Coronary artery (tissue), 2 donors: ENCODE measurements at places on chromosomes 7 and 10.

GRCh38 chr7:132577206-132578049 lies 1.2 kb upstream of the PLXNA4 start:
- no peak for DNase-seq

GRCh38 chr10:614790-615582 lies 74.5 kb downstream of the DIP2C start:
- no peak for DNase-seq

- no peak for DNase-seq
Observed at GRCh38 chr10:8034466-8035005, 20.0 kb upstream of the GATA3 start.

GRCh38 chr7:155344270-155344617 lies 46.6 kb downstream of the INSIG1 start:
- DNase-seq: no peak

GRCh38 chr7:14321947-14322346 lies 332.5 kb upstream of the ETV1 start:
- DNase-seq: no peak

DNA sequence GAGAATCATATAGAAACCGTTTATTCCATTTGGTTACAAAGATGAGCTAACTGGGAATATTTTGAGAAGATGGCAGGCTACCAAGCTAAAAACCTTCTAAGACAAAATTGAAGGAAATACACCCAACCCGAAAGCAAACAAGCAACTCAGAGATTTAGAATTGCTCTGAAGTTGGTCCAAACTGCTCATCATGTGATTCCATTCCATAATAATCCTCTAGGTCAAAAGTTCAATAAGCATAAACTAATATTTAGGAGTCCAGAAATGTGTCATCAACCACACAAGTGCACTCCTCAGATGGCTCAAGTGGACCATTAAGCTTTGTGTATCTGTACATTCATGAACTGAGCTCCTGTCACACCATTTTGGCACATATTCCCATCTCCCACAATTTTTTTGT lies 28.7 kb downstream of the DGKI start:
- DNase-seq: no peak
